ENCODE measurements at places on chromosomes 3 and 15.

DNA sequence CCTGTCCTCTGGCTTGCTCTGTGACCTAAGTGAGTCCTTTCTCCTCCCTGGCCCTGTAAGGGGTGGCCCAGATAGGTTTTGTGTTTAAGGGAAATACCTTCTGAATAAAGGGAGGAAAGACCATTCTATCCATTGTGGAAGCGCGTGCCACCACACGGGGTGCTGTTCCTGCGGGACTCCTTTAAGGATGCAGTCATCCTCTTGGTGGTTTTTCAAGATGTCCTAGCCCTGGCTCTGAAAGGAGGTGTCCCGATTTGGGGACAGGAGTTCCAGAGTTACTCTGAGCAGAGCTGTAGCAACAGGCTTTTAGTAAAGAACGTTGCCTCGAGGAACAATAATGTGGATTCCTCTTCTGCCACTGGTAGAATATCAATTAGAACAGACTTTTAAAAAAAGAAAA is 9.6 kb downstream of the SLC6A6 start:
- no peak for DNase-seq

DNA sequence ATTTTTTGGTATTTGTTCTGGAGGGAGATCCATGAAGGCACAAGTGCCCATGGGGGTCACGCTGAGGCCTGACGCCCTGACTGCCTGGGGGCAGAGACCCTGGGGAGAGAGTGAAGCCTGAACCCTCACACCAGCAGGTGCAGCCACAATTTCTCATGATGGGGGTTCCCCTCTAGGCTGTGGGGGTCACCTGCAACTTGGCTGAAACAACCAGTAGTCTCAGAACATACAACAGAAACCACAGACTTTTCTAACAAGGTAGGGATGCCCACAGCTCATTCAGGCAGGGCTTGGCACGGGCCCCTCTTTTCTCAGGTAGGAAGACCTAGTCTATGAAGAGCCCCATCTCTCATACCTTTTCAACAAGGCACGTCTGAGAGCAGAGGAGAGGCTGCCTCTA is 245.1 kb downstream of the ADAMTS17 start:
- DNase-seq, result no peak

GRCh38 chr3:37833302-37834186 is 28.1 kb upstream of the CTDSPL start:
- DNase-seq, result no peak

GRCh38 chr3:188187053-188187452 is 33.1 kb downstream of the LPP start:
- no peak for DNase-seq

GRCh38 chr3:127043731-127044510 is 61.0 kb downstream of the PLXNA1 start:
- DNase-seq, result no peak

Data from stimulated activated CD8-positive, alpha-beta memory T cell treated with anti-CD3 and anti-CD28 coated beads, Interleukin-15, amount 100 ng/mL, for 1 hour (primary cell).